ENCODE measurements at places on chromosomes 12 and 14.

GRCh38 chr12:70365648-70366518, at the start of gene KCNMB4:
Gene KCNMB4, plus strand, starts transcription at chr12:70366290. Its CDS starts 445 bp downstream, at chr12:70366735.
- peak; percentile 52 for DNase-seq

DNA sequence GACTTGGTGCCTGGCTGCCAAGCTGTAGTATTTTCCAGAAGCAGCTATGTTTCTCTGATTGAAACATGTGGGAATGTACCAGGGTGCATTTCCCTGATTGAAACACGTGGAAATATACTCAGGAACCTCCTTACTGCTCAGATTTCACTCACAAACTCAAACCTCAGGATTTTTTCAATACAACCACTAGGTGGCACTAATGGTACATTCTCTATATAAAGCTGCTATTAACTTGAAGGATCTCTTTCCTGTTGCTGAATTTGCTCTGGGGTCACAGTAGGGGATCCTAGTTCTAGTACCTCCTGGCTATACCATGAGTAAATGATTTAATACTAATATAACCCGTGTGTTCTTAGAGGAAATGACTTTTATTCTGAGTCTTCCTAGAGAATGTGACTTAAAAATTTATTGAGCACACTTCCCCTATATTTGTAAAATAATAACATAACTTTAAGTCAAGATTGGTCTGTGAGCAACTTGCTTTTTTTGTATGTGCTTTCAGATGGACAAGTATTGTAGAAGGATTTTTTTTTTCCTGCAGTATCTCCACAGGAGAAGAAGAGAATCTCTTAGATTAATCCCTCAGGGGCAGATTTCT, 173.8 kb upstream of the MIS18BP1 start:
- DNase-seq: peak; percentile 17

GRCh38 chr14:70289138-70289537, 70.3 kb downstream of the COX16 start:
- DNase-seq: peak; percentile 14

GRCh38 chr12:76549131-76549530, 10.4 kb downstream of the OSBPL8 start:
- DNase-seq: no peak

- DNase-seq: no peak
Measured at GRCh38 chr12:127820271-127820670, 446.7 kb upstream of the TMEM132C start.

DNA sequence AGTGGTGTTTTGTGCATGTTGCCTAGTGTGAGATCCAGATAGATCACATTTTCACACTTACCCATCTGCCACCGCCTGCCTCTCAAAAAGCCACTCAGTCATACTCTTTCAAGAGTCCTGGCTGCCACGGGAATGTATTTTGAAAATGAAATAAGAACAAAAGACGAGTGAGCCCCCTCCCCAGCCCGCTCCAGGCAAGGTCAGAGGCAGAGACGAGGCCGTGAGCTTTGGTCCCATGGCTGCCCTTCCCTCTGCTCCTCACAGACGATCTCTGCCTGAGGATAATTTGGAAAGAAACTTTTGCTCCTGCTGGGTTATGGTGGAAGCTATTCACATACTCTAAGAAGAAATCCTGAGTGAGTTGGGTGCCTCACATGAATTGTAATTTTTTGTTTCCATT, 924.3 kb downstream of the BCL11B start:
- DNase-seq: no peak

- DNase-seq: no peak
Measured at GRCh38 chr12:47739979-47740378, 14.7 kb upstream of the ENDOU start.

DNA sequence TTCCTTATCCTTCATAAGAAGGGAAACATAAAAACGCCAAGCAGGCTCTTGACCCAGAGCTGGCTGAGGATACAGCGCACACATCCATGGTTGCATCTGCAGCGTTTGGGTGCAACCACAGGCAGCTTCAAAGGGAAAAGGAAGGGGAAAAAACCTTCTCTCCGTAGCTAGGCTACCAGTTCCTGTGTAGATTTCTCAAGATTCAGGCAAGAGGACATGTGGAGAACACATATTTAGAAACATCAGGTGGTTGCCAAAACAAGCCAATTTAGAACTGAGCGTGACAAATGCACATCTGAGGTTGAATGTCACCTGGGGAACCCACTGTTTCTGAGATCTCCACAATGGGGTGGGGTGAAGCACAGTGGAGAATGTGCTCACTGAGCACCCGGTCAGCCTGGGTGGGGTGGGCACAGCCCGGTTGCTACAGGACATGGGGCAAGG, 78.3 kb upstream of the BDKRB2 start:
- DNase-seq: peak; percentile 80

GRCh38 chr14:36452860-36453259, 67.2 kb downstream of the NKX2-1 start:
- DNase-seq: no peak

DNA sequence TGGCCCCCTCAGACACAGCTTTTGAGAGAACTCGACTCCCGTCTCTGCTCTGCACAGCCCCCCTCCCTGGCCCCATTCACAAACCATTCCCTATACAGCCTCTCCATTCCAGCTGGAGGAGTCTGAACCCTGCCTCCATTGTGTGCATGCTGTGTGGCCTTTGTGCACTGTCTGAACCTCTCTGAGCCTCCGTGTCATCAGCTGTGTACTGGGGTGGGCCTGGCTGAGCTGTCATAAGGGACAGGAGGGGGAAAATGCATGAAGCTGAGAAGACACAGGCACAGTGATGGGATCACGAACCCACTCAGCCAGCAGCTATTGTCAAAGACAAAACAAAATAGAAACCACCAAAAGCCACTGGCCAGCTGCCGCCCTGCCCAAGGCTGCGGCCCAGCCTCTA, 130.8 kb downstream of the RFLNA start:
- no peak for DNase-seq

- peak; percentile 32 for DNase-seq
Measured at GRCh38 chr14:97299661-97300060, 502.5 kb downstream of the VRK1 start.

DNA sequence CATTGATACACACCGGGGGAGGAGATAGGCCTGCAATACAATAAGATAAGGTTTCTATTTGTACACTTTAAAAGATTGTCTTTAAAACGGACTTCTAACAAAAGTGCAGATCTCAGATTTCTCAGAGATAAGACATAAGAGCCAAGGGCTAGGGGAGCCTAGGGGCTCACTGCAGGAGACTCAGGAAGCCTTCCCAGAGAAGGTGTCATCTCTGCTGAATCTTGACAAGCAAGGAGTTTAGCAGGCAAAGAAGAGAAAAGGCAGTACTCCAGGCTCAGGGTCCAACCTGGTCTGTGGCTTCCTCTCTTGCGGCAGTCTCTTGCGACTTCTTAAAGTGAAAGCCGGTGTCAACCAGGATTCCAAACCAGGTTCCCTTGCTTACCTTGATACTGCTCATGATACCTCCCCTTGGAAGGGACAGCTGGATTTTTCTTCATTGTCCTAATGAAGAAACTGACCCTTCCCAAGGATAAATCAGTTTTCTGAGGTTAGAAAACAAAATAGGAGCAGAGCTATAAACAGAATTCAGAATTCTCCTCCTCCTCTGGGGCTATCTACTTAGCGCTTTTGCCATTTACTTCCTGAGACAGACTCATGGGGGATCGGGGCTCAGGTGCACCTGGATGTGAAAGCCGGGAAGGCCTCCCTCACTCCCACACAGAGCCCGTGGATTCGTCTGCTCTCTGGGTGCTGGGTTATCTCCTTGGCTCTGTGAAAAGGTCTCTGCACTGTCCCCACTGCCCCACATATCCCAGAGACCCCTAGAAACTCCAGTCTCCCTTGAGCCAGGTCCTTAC, 1.7 kb upstream of the SCNN1A start:
- no peak for DNase-seq

GRCh38 chr12:132774646-132775275, 13.1 kb upstream of the ANKLE2 start:
- no peak for DNase-seq

DNA sequence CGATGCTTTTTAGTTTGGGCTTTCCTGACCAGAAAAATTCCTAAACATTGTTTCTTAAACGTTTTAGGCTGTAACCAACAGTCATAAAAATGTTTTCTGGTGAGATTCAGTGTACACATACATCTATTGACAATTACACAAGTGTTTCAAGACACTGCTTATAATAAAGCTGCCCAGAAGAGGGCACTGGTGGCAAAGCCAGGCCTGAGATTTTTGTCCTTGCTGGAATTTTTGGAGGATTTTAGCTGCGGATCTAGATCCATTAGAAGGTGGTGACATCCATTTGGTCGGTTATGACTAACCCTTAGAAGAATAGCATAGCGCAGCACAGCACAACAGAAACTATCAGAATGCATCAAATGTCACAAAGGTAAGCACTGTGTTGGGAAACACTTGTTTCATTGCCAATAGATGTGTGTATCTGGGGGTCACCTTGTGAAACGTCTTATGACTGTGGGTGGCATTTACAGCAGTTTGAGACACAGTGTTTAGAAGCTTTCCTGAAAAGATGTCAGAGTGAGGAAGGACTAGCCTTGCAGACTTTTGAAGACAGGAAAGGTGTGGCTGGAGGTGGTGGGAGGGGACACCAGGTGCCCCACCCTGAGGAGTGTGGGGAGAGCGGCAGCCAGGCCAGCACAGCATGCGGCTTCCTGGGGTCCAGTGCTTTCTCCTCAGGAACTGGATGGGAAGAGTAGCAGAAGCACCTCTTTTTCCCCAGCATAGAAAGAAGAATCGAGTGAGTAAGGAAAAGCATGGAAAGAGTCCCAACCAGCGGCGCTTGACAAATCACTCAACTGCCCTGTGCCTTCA, 54.7 kb upstream of the FKBP4 start:
- DNase-seq: no peak

GRCh38 chr12:107990325-107990724, 138.8 kb upstream of the WSCD2 start:
- DNase-seq: peak; percentile 7

DNA sequence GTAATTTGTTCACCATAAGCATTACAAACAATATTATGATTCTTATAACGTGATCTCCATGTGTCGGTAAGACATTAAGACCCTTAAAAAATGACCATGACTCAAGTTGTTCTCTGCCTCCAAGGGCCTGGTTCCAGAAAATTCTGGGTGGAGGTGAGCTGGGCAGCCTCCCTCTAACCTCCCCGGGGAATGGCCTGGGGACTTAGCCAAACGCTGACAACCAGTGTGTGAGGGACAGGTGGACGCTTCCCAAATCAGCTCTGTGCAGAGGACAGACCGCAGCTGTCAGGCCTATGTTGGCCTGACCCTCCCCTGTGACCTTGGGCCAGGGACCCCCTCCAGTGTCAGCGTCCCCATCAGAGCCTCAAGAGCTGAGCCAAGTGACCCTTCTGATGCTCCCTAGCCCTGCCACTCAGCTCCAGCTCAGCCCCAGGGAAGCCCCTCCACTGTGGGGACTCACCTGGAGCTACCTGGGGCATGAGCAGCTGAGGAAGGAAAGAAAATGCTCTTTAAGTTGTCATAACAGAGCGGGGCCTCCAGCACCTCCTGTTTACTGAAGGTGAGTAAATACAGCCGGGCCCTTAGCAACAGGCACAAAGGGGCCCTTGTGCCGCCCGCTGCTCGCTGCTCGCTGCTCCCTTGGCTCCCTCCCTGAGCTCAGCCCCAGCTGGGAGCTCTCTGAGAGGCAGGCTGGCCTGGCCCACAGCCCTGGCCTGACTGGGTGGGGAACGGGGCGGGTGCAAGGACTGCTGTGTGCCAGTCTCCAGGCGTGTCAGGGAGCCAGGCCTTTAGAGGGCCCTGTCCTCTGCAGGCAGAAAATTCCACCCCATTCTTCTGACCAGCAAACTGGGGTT, 116.6 kb downstream of the CALM1 start:
- DNase-seq: no peak

- DNase-seq: no peak
Measured at GRCh38 chr12:53474077-53474476, 22.2 kb downstream of the PCBP2 start.

- no peak for DNase-seq
Measured at GRCh38 chr14:99880651-99881420, 87.6 kb downstream of the EML1 start.

DNA sequence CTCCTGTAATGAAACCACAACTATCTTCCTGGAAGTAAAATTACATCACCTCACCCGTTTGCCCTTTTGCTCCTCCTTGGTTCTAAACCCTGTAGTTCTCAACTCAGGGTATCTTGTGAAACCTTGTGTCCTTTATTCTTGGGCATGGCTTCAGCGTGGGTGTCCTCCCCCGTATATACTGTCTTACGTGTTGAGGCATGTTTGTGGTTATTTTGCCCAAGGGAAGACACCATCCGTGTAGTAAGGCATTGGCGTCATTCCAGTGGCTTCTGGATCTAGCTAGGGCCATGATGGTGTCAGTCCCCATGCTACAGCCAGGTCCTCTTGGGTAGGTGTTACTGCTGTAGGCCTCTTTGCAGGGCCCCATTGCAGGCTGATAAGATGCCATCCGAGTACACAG, 115.4 kb downstream of the ZFP36L1 start:
- no peak for DNase-seq

GRCh38 chr14:48435221-48435620, 759.8 kb upstream of the MDGA2 start:
- no peak for DNase-seq

GRCh38 chr14:21032326-21033132, 2.1 kb downstream of the RNASE13 start:
- DNase-seq: no peak

DNA sequence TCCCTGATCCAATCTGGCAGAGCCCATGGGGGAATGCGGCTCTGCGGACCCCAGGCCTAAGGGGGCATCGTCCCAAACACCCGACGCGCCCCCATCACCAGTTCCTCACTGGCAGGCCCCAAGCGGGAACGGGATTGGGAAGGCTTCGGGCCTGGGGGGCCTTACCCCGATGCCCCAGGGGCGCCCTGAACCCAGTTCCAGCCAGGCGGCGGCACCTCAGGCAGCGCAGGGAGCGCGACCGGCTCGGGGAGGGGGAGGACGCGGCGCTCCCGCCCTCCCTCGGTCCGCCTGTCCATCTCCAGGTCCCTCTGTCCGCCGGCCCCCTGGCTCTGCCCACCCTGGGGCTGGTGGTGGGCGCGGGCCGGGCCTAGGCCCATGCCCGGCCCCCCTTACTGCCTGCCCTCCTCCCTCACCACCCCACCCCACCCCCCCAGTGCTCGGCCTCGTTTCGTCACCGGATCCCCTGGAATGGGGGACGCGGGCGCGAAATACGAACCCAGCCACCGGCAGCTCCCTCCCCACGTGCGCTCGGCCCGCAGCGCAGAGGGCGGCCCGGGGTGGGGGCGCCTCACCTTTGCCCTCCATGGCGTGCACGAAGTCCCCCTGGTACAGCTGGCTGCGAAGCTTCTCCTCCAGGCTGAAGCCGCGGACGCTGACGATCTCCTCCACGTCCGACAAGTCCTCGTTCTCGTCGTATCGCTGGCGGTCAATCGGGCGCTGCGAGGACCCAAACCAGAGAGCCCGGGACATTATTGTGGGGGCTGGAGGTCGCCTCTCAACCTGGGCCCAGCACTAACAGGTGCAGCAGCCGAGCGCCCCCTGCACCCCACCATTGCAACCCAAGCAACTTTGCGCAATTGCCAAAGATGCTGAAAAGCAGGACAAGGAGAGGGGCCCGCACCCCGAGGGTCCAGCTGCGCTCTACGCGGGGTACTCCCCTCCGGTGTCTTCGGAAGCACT, 2.3 kb downstream of the KDM2B start:
- peak; percentile 17 for DNase-seq

DNA sequence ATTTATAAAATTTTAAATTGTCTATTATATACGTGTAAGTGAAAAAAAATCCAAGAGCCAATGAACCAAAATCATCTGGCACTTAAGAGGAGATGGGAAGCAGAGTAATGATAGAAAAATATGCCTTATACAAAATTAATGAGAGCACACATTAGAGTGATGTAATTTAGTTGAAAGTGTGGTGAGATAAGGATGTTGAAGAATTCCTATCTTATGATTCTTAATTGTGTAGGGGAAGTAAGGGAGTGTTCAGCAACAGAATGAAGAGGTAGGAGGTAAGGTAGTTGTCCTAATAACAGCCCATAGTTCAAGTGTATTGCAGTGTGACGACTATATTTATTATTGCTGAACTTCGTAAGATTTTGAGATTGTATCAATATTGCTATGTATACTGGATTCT, 843.4 kb upstream of the FLRT2 start:
- DNase-seq: no peak

All from CD4-positive, alpha-beta T cell treated with Interleukin-4 for 4 hours (primary cell).